ENCODE measurements at places on chromosomes 12 and 14. TPM values are rescaled to one million over a fixed set of nuclear protein-coding genes. Genes with fewer than 3 reads are reported as not detected.

- no peaks in the 10 kb centered on the region for H3K36me3 ChIP-seq
- no peak overlapping the region for H3K27ac ChIP-seq
- H3K4me3 ChIP-seq: no peak overlapping the region
- H3K27me3 ChIP-seq: no peaks in the 10 kb centered on the region
These were observed 81.0 kb downstream of the CCDC92 start for GRCh38 chr12:123891516-123892179.

- H3K4me1 ChIP-seq: peaks cover 48% of the 10 kb centered on the region
- H3K27ac ChIP-seq: peak within 1 kb of the TSS; percentile 98
- H3K36me3 ChIP-seq: no peaks in the 10 kb centered on the region
- H3K27me3 ChIP-seq: no peaks in the 10 kb centered on the region
These were observed at the start of gene ITPK1 for GRCh38 chr14:93115821-93116675. TSS of gene ITPK1 (minus strand) at chr14:93115925. CDS start at chr14:93115163, 762 bp downstream.

GRCh38 chr14:106166232-106166631 lies 639.8 kb downstream of the TMEM121 start:
- no peaks in the 10 kb centered on the region for H3K4me1 ChIP-seq

DNA sequence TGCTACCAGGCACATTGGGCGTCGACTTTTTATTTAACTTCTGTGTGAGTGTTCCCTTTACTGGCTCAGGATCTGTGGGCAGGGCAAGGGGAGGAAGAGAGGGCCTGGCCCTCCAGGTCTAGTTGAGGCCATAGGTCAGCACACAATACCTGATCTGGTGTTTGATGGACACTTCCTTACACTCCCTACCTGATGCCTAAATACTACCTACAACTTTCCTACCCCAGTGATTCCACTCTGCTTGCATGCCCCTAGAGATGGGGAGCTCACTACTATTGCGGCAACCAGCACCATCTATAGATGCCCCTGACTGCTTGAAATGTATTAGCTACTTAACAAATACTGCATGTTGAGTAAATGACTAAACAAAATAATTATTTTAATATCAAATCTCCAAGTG lies 20.8 kb upstream of the BEGAIN start:
- H3K27me3 ChIP-seq: no peaks in the 10 kb centered on the region
- H3K4me1 ChIP-seq: no peaks in the 10 kb centered on the region
- DNase-seq: no peak
- no peaks in the 10 kb centered on the region for H3K36me3 ChIP-seq

GRCh38 chr12:32033406-32033805 lies 73.2 kb upstream of the BICD1 start:
- H3K4me3 ChIP-seq: no peak overlapping the region
- H3K4me1 ChIP-seq: no peaks in the 10 kb centered on the region
- no peak for DNase-seq
- no peak overlapping the region for H3K27ac ChIP-seq
- no peaks in the 10 kb centered on the region for H3K36me3 ChIP-seq

DNA sequence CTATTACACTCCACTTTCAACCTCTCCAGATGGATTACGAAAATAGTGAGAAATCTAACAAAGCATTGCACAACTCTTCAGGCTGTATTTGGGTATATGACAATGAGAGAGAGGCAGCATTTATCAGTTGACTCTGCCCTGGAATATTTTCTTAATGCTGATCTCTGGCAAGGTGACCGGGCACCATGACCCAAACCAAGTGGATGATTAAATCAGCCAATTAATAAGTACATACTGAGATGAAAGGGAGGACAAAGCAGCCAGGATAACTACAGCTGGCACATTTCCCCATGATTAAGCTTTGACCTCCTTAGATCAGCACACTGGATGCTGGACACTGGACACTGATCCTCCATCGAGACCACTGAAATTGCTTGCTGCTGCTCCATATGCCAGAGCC lies 218.2 kb downstream of the ASCL1 start:
- H3K36me3 ChIP-seq: no peaks in the 10 kb centered on the region
- H3K4me1 ChIP-seq: no peaks in the 10 kb centered on the region
- H3K4me3 ChIP-seq: no peak overlapping the region
- no peaks in the 10 kb centered on the region for H3K27me3 ChIP-seq
- no peak overlapping the region for H3K27ac ChIP-seq

GRCh38 chr12:132178316-132178715 lies 34.1 kb downstream of the NOC4L start:
- H3K27me3 ChIP-seq: no peaks in the 10 kb centered on the region
- no peaks in the 10 kb centered on the region for H3K4me1 ChIP-seq
- H3K27ac ChIP-seq: no peak overlapping the region

- H3K4me1 ChIP-seq: no peaks in the 10 kb centered on the region
- no peak overlapping the region for H3K27ac ChIP-seq
- H3K4me3 ChIP-seq: no peak overlapping the region
- no peak for DNase-seq
These were observed 34.5 kb downstream of the EFCAB11 start for GRCh38 chr14:89920056-89920455.

KCNH5 gene
- 0.49 TPM for total RNA-seq

FOXN4 gene
- not detected for total RNA-seq

GPR84 gene
- not detected for total RNA-seq

LALBA gene
- not detected for total RNA-seq

All from vagina (tissue), 2 donors.